AML-193 (cell line): ENCODE measurements at places on chromosomes 3 and 15.

DNA sequence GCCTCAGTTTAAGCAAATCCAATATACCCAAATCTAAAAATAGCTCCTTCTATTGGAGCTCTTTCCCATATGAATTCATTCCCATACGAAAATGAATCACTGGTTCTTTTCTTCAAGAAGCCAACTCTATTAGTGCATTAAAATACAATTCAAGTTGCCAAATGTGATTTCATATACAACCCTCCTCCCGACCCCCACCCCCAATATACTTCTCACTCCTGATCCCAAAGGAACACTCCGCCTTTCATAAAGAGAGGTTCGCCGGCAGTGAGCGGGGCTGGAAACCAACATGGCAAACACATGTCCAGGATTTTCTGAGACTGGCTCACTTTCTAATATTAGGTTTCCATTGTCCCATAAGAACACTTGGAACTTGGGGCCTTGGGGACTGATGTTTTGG, 48.5 kb downstream of the MAGEF1 start:
- no peak for DNase-seq

DNA sequence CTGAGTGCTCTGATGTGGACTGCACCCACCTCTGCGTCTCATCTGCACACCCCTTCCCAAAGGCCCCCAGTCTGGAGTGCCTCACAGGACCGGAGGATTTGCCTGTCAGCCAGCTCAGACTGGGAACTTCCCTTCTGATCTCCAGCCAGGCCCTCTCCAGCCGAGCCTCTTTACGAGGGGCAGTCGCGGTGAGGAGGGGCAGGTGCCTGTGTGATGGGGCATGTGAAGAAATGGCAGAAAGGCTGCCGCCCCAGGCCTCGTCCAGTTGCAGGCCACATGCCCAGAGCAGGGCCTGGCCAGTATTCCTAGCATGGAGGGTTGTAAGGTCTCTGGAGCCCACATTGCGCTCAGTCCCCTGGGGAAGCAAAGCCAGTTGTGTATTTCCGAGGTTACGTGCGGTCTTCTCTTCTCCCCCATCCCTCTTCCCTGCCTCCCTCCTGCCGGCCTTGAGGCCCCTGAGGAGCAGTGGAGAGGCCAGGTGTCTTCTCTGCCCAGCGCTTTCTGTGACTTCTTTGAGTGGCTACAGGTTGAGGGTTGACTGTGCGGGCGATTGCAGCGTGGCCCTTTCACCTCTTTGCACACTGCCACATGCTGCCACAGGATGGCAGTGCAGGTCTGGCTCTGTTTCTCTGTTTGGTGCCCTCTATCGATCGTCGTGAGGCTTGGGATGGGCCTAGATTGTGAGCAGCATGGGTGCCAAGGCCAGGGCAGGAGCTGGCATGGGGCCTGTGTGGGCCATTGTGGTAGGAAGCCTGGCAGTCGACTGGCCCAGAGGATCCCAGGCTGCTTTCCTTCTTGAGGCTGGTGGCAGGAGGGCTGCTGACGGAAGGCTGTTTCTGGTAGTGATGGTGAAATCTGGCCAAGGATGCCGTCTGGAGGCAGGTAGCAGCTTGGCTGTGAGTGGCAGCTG, 5.3 kb downstream of the CLK3 start:
- peak; percentile 78 for DNase-seq

DNA sequence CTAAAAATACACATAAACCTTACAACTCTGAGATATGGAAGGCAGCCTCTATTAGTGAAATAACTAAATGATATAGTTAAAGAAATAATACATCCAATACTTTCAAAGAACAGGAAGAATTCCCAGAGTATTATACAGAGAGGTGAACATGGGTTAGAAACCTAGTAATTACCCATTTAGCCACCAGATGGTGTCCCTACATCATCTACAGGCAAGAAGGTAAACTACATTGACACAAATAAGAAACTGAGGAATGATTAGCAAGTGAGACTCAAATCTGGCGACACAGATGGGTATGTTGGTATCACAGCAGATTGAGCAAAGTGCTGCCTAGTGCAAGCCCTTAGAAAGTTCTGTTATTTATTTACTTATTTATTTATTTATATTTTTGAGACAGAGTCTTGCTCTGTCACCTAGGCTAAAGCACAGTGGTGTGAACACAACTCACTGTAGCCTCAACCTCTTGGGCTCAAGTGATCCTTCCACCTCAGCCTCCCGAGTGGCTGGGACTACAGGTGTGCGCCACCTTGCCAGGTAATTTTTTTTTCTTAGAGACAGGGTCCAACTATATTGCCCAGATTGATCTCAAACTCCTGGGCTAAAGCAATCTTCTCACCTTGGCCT, 28.2 kb downstream of the NEK4 start:
- DNase-seq, result peak; percentile 46

- DNase-seq, result no peak
These were observed 36.9 kb downstream of the POLR2M start for GRCh38 chr15:57743424-57743823.

DNA sequence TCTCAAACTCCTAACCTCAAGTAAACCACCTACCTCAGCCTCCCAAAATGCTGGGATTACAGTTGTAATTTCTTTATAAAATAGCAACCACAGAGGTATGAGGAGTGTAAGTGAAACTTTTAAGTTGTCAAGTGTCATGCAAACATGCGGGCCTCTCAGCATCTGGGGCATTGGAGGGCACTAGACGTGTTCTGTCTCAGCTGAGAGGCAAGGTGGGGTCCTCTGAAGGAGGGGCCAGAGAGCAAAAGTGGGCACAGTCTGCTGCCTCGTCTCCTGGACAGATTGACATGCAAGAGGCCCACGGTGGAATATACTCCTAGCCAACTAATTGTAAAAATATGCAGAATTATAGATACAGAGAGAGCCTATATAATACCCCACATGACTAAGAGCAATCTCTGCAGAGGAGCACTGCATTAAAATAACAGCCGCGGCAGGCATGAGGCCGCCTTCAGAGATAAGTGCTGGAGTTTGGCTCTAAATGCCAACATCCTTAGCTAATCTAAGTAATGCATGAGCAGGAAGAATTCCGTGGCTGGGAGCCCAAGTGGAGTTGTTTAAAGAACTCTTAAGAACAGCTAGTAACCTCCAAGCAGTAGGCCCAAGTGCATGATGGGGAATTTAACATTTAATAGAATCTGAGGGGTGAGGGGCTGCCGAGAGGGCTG, 87.8 kb upstream of the RNU6-1 start:
- DNase-seq, result no peak

DNA sequence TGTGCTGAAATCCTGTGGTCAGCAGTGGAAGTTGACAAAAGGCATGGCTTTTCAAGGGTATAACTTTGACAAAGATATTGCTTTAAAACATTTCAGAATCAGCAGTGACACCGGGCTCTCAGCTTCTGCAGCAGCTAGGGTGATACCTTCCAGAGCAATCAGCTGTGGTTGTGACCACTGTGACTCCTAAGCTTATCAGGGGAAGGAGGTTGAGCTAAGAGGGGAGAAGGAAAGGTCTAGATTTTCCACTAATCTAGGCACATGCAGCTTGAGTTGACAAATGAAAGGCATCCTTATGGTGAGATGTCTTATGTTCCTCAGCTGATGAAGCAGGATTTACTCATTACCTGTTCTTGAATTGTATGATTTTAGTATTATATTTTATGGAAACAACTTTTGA, 16.3 kb upstream of the LRRFIP2 start:
- DNase-seq, result no peak

GRCh38 chr15:70580286-70580685, 183.1 kb downstream of the UACA start:
- no peak for DNase-seq

DNA sequence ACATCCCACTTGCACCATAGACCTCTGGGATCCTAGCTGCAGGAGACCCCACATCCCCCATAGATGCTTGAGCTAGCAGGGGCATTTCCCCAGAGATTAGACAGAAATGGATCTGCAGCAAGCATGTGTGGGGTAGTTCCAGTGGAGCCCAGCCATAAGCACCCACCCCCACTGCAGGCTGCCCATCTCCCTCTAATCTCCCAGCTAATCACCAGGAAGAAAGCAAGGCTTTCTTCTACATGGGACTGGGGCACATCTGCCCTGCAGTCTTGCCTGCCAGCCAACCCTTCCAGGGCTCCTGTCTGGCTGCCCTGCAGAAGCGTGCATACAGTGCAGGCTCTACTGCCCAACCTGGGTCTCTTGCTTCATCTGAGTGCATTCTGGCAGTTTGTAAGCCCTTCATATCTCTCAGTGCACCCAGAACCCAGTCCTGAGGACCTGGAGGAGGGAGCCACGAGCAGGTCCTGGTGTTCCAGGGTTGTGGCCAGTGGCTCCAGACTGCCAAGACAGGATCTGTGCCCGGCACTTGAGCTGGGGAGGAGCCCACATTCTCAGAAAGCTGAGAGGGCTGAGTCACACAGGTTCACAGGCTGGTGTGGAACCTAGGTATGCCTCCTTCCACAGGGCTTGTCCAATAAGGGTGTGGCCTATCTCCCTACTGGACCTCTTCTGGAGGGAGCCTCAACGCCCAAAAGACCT, 49.9 kb upstream of the IGSF11 start:
- DNase-seq, result no peak

GRCh38 chr15:70617911-70618287, 145.5 kb downstream of the UACA start:
- no peak for DNase-seq

DNA sequence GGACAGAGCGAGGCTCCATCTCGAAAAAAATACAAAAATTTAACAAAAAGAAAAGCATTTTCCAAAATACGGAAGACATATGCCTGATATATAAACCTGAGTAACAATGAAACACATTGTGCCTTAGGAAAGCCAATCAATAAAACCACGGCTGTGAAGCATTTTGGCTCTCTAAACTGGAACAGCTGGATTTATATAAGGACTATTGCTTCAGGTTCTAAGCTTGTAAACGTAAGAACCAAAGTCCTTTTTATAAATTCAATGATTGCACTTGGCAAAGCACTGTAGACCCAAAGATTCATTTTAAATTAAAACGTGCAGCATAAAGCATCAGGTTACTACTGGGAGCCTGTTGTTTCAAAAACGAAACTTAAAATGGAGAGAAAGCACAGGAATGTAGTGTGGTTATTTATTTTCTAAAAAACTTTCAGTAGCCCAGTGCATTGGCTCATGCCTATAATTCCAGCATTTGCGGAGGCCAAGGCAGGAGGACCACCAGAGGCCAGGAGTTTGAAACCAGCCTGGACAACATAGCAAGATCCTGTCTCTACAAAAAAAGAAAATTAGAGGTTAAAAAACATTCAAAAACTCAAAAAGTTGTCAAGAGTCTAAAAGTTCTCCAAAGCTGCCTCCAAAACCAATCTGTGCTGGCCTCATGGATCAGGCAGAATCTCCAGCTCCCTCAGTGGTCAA, 61.5 kb downstream of the USF3 start:
- DNase-seq, result no peak
